ENCODE measurements at places on chromosomes 7 and 10. TPM values are rescaled to one million over a fixed set of nuclear protein-coding genes. Genes with fewer than 3 reads are reported as not detected.

Gene RBP3
- not detected for total RNA-seq

Gene HOXA6
- 1.6 TPM for total RNA-seq

Gene PDK4
- total RNA-seq = 25.7 TPM

Gene C10orf71
- not detected for total RNA-seq

Gene PRLHR
- not detected for total RNA-seq

Gene MAGI2
- total RNA-seq = 0.48 TPM

Gene CFAP69
- 1.7 TPM for total RNA-seq

Gene CDC14C
- total RNA-seq = not detected

Gene PTER
- 16.1 TPM for total RNA-seq

Gene ADRA2A
- total RNA-seq = 0.06 TPM

Gene GIMAP7
- not detected for total RNA-seq

Gene ZNF853
- 2.3 TPM for total RNA-seq

Gene FZD8
- 4.9 TPM for total RNA-seq

Gene SUFU
- 7.9 TPM for total RNA-seq

Gene NODAL
- not detected for total RNA-seq

Gene ARHGEF35
- total RNA-seq = 0.39 TPM

Gene EPO
- total RNA-seq = not detected

Gene ZNF777
- 20.2 TPM for total RNA-seq

Gene CALCR
- not detected for total RNA-seq

Gene PNLIPRP2
- not detected for total RNA-seq

Measured in A549 treated with Hydrocortisone at 1 μM for 4 hours (cell line).